Activated CD4-positive, alpha-beta T cell treated with anti-CD3 and anti-CD28 coated beads, Interleukin-10, Interleukin-2, amounts not matched to agents 100 ng/mL and 50 ng/mL, durations not matched to agents 16 hours and 8 hours (primary cell): ENCODE measurements at places on chromosomes 12 and 14.
A peak's percentile ranks its signal among the peaks of the same experiment; 100 is the strongest.

DNA sequence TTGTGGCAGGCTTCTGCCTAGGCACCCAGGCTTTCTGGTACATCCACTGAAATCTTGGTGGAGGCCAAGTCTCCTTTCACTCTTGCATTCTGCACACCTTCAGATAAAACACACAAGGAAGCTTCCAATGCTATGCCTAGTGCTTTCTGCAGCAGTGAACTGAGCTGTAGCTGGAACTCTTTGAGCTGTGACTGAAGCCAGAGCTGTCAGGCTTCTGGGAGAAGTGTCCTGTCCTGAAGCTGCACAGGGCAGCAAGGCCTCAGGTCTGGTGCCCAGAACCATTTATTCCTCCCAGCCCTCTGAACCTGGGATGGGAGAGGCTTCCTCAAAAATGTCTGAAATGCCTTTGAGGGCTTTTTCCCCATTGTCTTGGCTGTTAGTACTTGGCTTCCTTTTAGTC is 941.7 kb downstream of the LRFN5 start:
- DNase-seq: no peak

GRCh38 chr14:61565181-61565580 is 130.1 kb upstream of the HIF1A start:
- no peak for DNase-seq

- peak; percentile 63 for DNase-seq
Observed at GRCh38 chr12:80187660-80188090, 88.3 kb downstream of the OTOGL start.

- DNase-seq: peak; percentile 98
Observed at GRCh38 chr12:105330283-105330930, at the start of gene C12orf75. Gene C12orf75, plus strand, starts transcription at chr12:105330691. Its CDS starts 201 bp downstream, at chr12:105330892.

DNA sequence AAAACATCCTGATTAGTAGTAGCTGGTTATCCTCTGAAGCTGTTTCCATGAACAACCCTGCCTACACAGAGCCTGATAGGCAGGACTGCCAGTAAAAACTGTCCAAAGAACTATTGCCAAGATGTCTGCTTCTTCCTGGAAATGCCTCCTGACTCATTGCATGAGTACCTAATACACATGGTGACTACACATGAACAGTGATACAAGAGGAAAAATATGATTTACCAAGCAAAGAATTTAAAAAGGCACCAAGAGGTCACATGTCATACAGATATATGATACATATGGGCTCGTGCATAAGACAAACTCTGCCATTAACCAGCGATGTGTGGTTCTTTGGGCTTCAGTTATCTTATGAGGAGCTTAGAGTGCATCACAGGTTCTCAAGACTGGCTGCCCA is 552.3 kb downstream of the SLC16A7 start:
- DNase-seq: no peak

- no peak for DNase-seq
Observed at GRCh38 chr12:52682381-52682660, 2.1 kb upstream of the KRT1 start.

DNA sequence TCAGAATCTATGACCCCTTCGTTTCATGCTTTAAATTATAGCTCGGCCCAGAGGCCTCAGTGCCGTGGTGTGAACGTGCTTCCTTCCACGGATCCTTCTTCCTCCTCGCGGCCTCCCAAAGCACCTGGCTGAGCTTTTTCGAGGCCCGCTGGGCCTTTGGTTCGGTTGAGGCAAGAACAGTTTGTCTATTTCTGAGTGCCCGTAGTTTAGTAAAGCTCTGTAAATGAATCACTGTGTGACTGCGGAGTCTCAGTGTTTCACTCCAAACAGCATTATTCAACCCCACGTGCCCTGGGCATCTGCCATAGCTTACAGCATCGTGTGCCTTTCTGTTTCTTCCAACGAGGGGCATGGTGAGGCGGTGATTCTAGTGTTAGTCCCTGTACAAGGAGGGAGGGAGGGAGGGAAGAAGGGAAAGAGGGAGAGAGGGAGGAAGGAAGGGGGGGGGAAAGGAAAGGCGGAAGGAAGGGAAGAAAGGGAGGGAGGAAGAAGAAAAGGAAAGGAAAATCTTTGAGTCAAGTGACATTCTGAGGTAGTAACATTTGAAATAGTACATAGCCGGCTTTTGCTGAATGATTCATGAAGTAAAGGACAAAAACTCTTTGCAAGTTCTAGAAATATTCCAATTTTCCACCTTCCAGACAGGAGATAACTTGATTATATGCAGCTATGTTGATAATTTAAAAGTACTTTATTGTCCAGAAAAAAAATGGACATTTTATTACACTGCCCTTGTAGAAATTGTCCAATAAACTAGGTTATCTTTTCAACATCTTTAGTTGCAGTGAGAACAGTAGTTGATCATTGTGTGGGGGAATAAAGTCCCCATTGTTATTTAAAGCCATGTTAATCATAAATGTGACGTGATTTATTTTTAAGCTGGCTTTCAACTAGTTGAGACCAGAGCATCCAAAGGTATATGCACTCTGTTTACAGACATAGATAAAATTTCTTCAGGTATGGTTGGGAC is 1.2 kb upstream of the TRIM9 start:
- no peak for DNase-seq

DNA sequence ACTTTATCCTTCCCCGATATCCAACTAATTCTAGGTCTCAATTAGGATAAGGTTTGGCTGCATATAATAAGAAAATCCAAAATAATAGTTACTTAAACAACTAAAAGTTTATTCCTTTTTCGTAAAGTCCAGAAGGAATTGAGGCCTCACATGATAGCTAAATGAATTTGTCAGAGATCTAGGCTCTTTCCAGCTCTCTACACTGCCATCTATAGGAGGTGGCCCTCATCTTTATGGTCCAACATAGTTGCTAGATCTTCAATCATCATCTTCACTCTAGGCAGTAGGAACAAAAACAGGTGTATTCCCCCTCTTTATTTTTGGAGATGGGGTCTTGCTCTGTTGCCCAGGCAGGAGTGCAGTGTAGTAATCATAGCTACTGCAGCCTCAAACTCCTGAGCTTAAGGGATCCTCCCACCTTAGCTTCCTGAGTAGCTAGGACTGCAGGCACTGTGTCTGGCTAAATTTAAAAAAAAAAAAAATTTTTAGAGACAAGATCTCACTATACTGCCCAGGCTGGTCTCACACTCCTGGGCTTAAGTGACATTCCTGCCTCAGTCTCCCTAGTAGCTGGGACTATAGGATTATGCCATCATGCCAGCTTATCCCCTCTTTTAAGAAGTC is 46.5 kb upstream of the SAV1 start:
- peak; percentile 42 for DNase-seq

GRCh38 chr12:94644141-94644979 is 6.0 kb downstream of the TMCC3 start:
- DNase-seq: peak; percentile 61

DNA sequence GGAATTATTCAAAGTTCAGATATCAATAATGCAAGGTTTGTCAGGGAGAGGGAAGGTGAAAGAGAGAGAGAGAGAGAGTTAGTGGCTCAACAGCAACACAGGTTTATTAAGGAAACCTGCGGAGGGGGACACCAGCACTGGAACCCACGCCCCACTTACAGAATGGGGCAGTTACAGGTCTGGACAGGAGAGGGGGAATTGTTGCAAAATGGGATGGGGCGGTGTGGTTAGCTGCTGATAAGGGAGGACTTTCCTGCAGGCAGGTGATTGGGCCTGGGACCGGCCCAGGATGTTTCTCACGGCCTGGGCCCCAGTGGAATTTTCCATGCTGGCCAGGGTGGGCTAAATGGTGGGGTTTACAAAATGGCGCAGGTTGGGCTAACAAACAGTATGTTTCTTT is 278.2 kb upstream of the SLC16A7 start:
- no peak for DNase-seq

DNA sequence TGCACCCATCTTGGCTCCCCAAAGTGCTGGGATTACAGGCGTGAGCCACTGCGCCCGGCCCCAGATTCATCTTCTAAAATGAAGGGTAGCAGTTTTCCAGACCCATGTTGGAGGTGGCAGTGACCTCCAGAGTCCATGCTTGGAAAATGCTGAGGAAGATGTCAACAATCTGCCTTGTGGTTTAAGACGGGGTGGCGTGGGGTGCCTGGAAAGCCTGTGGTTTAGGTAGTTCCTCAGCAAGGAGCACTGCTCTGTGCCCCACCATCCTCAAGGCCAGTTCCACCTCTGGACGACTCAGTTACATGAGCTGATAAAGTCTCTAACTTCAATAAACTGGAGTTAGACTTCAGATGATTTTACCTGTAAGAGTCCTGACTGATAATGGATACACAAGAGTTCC is 48.6 kb downstream of the DRAM1 start:
- DNase-seq: no peak

- no peak for DNase-seq
Observed at GRCh38 chr14:53523226-53523625, 370.1 kb upstream of the DDHD1 start.

DNA sequence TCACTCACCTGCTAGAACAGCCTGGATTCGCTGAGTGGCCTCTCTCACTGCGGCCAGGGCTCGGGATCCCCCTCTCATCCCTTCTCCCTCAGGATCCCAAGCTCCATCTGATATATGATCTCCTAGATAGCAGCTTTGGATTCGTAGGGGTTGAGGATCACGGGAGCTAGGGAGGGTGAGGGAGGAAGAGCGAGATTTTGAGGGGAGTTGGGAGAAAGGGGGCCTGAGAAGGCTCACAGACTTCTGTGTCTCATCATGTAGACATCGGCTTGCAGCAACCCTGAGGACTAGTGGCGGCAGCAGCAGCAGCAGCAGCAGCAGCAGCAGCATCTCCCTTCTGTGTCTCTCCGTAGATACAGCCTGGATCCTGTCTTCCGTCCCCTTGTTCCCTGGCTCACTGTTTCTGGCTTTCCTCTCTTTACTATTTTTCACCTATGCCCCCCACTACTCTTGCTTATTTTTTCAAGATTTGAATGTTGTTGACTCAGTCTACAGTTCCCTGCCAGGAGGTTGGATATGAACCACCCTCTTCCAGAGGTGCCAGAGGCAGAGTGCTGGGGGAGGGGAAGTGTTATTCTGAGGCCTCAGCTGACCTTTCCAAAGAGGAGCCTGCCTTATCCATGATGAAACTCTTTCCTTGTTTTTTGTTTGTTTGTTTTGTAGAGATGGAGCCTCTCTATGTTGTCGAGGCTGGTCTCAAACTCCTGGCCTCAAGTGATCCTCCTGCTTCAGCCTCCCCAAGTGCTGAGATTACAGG is at the start of gene CIROP:
Gene CIROP, minus strand, starts transcription at position 399 of the 757 bp plus-strand sequence. Its CDS starts 69 bp downstream, at position 330.
- no peak for DNase-seq

DNA sequence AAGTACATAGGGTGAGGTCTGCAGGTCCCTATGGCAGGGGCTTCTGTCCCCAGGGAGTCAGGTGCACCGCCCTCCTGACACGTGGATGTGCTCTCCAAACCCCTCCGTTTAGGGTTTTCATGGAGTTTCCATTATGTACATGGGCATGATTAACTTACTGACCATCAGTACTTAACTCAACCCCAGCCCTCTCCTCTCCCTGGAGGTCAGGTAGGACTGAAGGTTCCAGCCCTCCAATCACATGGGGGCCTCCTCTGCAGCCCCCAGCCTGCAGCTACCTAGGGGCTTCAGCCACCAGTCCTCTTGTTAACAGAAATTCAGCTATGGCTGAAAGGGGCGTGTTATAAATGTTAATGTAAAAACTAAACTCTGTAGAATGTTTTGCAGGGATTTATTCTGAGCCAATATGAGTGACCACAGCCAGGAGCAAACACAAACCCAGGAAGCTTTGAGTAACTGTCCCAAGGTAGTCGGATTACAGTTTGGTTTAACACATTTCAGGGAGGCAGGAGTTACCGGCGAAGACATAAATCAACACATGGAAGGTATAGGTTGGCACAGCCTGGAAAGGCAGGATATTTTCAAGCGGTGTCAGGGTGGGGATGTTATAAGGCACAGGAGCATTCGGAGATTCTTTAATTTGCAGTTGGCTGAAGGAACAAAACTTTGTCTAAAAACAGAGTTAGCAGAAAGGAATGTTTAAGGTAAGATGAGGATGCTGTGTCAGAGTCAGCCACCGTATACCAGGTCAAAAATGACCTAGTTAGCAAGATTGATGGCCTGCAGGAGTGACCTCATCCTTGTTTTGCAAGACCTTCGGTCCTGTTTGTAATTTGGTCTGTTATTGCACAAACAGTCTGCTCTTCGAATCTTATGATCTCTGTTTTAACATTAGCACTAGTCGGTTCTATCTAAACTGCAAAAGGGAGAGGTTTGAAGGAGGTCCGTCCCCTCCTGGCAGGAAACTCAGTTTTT is 75.2 kb downstream of the TNFAIP2 start:
- DNase-seq: no peak

- DNase-seq: no peak
Observed at GRCh38 chr14:75223664-75224154, 47.3 kb upstream of the TMED10 start.

DNA sequence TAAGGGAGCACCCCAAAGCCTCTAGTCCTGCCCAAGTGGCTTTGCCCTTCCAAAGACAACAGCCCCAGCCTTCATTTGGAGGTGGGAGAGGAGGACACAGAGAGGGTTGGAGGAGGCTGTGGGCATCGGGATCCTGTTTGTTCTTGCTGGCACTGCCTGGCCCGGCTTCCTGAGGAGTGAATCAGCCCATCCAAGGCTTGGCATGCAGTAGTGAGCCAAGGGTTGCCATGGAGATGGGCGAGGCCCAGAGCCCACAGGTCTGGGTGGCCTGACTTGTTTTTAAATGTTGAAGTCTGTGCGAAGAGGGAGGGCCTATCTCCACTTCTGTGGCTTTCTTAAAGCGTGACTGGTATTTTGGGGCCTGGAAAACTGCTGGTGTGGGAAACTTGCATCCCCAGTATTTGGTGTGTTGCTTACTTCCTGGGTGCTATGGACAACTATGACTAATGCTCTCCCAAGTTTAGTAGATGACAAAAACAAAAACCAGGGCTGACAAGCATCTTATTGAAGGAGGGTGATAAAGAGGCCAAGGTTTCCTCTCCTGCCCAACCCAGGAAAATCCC is 15.8 kb downstream of the CD9 start:
- peak; percentile 38 for DNase-seq

DNA sequence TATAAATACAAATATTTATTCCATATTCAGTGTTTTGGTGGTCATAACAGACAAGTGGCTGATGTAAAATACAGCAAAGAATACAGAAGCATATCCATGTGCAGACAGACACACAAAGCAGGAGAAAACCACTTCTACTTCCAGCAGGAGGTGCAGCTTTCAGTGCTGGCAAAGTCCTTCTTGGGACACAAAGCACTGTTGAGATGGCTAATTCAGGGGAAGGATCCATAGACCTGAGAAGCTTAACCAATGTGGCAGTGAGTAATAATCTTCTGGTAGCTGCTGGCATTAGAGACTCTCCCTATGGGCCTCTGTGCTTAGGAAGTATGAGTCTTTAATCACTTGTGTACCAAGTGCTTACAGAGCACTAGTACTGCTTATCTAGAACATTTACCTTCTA is 26.8 kb downstream of the AMN1 start:
- DNase-seq: no peak

GRCh38 chr14:99157676-99158075 is 114.3 kb downstream of the BCL11B start:
- no peak for DNase-seq

GRCh38 chr12:79408689-79409088 is 282.1 kb downstream of the PAWR start:
- DNase-seq: no peak

GRCh38 chr14:23172096-23172495 is 11.4 kb downstream of the SLC7A8 start:
- DNase-seq: no peak
